ENCODE measurements at places on chromosomes 6 and 20. TPM values are rescaled to one million over a fixed set of nuclear protein-coding genes. Genes with fewer than 3 reads are reported as not detected.

The LIN28B gene
- 0.12 TPM for total RNA-seq

The TRIM40 gene
- 0.20 TPM for total RNA-seq

- H3K27me3 ChIP-seq, result no peaks in the 10 kb centered on the region
- H3K36me3 ChIP-seq, result no peaks in the 10 kb centered on the region
Observed at GRCh38 chr20:40657526-40657925, 31.5 kb downstream of the MAFB start.

DNA sequence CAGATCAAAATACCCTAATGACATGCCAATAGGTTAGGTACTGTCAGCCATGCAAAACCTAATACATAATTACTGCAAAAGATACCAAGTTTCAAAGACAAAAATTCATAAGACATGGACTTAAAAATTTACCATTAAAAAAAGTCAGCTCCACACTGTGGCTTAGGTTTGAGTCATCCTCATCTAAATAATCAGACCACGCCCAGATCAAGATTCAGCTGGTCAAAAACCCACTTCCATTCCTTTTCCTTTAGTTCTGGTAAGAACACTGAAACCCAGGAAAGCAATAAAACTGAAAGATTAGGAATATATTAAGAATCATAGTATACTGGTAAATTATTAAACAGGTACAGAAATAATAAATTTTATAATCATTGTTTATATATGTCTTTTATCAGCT is 81.0 kb upstream of the ASF1A start:
- H3K27ac ChIP-seq, result no peak overlapping the region
- DNase-seq, result no peak
- peaks cover 5% of the 10 kb centered on the region for H3K36me3 ChIP-seq
- no peak overlapping the region for H3K4me3 ChIP-seq
- no peaks in the 10 kb centered on the region for H3K27me3 ChIP-seq
- H3K4me1 ChIP-seq, result peaks cover 3% of the 10 kb centered on the region

- H3K36me3 ChIP-seq, result no peaks in the 10 kb centered on the region
- no peaks in the 10 kb centered on the region for H3K27me3 ChIP-seq
- no peak for DNase-seq
- no peak overlapping the region for H3K4me3 ChIP-seq
Observed at GRCh38 chr6:113699239-113699638, 157.9 kb upstream of the MARCKS start.
